ENCODE measurements at places on chromosomes 5 and 9.

DNA sequence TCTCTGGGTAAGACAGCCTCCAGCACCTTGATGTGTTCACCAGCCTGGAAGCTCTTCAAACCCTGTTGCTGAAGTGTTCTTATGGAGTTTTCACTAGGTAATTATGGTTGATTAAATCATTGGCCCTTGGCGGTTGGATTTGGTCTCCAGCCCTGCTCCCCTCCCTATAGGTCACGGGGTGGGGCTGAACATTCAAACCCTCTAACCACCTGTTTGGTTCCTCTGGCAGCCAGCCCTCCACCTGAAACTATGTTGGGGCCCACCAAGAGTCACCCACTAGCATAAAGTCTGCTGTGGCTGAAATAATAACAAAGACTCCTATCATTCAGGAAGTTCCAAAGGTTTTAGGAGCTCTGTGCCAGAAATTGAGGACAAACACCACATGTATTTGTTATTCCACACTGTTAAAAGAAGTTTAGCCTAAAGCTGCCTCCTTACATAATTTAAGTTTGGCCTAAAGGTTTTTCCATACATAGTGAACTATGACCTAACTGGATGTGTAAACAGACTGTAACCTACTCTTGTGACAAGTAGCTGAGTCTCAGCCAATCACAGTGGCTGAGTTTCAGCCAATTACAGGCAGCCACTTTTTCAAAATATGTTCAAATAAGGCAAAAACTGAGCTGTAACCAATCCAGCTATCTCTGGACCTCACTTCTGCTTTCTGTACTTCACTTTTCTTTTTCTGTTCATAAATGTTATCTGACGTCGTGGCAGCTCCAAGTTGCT is 34.8 kb downstream of the TMEM252 start:
- no peak for DNase-seq

DNA sequence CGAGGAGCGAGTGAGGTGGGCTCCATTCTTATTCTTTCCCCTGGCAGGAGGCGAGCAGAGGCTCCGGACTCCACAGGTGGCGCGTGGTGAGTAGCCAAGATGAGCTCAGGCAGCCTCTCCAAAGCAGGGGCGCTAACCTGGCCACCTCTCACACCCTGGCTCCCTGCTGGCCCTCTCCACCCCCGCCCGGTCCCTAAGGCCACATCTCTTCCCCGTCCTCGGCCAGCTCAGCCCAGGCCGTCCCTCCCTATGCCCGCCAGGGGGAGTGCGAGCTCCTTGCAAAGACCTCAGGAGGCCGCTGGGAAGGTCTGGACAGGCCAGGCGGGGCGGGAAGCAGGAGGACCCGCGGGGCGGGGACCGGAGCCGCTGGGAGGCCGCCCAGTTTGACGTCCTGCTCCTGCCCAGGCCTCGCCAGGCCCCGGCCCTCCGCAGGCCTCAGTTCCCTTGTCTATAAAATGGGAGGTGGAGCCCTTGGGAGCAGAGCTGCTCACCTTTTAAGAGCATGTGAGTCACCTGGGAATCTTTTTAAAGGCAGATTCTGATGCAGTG is 46.3 kb upstream of the GGTA1 start:
- peak; percentile 36 for DNase-seq

- no peak for DNase-seq
Observed at GRCh38 chr5:158482125-158482524, 617.6 kb downstream of the EBF1 start.

DNA sequence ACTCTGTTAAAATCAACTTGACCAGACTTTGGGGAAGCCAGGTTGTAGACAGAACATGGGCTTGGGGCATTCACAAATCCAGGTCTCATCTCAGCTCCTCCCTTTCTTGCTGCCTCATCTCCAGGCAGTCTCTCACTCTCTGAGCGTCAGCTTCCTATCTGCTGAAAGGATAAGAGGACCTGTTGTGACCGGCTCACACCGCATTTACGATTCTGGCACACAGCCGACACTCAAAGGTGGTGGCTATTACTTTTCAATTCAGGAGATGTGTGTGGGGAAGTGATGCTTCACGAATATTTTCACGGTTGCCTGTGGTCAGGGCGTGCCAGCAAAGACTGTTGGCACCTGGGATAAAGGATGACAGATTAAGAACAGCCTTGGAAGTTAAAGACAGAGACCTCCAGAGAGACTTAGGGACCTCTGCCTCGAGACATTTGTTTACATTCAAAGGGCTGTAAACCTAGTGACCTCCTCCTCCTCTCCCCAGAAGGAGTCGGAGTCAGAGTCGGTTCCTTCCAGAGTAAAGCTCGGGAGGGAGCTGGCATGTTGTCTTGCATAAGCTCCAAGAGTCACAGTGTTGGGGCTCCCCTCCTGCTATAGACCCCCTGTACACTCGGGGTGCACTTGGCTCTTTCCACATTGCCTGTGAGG is 83.2 kb downstream of the AK8 start:
- DNase-seq, result no peak

DNA sequence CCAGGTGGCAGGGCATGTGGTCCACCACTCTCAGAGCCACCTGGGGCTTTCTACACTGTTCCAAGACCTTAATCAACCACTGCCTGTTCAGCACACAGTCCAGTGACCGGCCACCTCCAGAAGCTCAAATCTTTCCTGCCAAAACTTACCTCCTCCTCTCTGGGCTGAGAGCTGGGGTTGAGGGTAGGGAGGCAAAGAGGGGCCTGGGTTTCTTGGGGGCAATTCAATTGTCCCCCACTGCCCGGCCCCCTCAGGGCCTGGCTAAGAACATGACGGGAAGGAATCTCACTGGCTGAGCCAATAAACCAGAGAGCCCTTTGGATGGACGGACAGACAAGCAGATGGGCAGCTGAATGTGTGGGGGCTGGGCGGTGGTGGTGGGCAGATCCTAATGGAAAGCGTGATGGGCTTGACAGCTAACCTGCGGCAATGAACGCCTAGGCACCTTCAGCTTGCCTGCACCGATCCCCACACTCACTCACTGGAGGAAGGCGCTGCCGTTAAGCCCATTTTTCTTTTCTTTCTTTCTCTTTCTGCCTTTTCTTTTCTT is 5.4 kb downstream of the NR5A1 start:
- no peak for DNase-seq

Data from stimulated activated CD8-positive, alpha-beta memory T cell treated with anti-CD3 and anti-CD28 coated beads, Interleukin-4, amount 100 ng/mL, for 1 hour (primary cell).